Glutamatergic neuron (in vitro differentiated cells): ENCODE measurements at places on chromosomes 3 and 15.

DNA sequence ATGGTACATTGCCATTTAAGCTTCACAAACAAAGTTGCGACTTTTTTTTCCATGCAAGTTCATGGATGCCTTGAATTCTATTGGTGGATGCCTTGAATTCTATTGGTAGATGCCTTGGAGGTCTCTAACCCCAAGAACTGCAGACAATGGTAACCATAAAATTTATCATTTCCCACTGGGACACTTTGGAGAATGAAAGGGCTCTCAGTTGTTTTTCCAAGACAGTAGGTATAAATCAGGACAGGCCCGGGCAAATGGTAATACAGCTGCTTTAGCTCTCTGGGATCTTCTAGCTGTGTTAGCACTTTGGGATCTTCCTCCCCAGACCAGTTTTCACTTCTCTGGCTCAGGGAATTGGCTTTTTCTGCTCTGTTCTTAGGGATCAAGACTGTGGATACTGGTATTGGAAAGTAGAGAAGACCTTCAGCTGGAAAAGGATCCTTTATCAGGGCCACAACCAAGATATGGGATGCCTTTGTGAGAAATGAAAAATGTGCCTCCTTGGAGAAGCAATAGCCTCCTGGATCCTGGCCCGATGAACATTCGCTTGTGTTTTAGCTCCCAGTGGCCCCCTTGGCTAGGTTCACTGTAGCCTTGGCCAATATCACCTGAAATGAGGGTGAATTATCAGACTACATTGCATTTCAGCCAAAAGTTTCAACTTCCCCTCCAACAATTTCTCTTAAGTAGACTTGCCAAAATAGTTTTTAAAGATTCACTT lies 8.3 kb downstream of the LRRC3B start:
- DNase-seq: no peak

GRCh38 chr15:35769656-35770055 lies 223.7 kb upstream of the DPH6 start:
- no peak for DNase-seq

GRCh38 chr3:23865595-23866396 lies 51.0 kb downstream of the NKIRAS1 start:
- no peak for DNase-seq

DNA sequence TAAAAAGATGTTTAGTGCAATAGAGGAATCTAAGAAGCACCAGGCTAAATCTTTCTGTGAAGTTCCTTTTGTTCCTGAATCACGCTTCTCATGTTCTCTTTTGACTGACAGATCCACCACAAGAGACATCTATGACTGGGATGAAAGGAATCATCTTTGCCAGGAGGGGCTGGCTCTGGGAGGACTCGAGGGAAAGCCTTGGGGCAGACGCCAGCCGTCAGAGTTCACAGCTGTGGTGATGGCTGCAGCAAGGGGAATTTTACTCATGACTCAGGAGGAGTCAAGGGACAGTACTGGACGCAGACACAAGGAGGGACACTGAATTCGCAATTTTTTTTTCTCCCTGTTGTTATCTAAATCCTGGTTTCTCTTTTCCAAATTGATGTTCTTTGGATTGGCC lies 38.7 kb downstream of the C3orf38 start:
- DNase-seq: peak; percentile 68

GRCh38 chr3:144362126-144362525 lies 390.5 kb downstream of the DIPK2A start:
- DNase-seq: no peak

DNA sequence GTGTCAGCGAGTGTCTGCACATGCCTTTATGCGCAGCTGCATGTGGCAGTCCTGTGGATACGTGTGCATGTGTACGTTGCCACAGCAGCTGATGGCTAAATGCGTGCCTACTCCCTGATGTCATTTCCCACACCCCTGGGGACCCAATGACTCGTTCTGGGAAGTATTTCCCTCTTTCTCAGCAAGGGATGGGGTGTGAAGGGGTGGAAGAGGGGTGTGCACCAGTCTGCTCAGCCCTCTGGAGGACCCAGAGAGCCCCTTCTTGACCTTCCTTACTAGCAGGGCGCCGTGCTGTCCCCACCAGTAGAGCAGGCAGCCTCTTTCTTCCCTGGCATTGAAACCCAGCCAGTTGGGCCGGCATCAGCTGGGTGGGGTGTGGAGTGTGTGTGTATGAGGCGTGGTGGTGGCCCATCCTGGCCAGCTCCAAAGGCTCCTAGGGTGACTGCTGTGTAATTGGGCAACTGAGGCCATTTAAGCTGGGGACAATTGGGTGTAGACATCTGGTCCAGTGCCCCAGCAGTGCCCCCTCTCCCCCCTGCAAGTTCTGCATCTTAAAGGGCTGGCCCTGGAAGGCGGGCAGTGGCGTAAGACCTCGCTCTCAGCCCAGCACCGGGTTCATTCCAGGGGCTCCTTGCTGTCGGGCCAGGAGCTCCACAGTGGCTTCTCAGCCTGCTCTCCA lies 19.2 kb downstream of the SNX33 start:
- DNase-seq: peak; percentile 52

DNA sequence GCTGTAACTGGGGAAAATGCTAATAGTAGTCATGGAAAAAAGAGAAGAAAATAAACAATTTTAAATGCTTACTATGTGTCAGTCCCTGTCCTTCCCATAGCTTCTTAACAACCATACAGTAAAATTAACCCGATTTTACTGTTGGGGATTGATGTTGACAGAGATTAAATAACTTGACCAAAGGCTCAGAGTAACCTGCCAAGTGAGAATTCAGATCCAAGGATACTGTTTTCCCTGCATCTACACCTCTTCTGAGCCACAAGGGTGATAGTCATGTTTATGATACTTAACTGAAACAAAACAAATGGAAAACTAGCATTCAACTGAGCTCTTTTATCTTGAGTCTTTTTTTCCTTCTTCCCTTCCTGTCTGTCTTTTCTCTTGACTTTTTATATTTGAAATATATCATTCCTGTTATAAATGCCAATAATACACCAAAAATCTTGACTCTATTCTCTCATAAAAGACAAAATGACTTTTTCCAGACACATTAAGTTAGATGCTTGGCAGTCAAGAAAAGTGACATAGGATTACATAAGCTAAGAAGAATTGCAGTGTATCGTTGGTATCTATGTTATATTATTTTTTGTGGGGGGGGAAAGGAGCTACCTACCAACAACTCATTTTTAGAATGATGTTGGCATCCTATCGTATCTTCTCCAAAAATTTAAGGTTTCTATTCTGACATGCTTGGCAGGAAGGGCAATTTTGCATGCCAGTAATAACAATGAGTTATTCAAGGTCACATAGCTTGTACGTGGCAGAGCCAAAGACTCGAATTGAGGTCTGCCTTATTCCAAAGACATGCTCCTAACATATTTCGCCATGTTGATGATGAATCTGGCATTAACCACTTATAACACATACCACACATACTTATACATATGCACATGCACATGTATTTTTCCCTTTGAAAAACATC lies 306.6 kb upstream of the KCNH8 start:
- no peak for DNase-seq

DNA sequence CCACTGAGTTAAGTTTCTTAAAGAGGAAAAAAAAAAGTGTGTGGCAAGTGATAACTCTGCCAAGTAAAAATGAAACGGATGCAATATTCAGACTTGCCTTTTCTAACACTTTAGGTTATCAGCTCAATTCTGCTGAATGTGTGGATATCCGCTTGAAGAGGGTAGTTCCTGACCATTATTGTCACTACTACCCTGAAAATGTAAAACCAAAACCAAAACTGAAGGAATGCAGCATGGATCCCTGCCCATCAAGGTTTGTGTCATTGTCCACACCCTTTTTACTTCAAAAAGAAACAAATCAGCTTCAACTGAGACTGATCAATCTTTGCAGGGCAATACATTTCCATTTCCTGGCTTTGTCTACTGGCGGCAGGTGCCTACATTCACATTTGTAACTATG lies 236.1 kb downstream of the ADAMTSL3 start:
- DNase-seq: no peak

DNA sequence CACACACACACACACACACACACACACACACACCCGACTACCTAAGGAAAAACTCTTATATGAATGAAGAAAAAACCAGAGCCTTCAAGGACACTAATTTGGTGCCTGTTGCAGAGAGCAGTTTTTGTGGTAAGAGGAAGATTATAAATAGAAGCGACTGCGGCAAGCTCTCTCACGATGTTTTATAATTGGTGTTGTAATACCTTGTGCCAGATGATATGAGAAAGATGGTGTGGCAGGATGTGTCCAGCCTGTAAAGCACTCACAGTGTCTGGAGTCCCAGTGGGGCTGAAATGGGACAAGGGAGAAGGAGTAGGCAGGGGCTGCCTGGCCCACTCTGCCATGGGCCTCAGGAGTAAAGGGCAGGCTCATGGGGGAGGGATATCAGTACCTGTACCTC lies 839.9 kb downstream of the AGBL1 start:
- DNase-seq: no peak

DNA sequence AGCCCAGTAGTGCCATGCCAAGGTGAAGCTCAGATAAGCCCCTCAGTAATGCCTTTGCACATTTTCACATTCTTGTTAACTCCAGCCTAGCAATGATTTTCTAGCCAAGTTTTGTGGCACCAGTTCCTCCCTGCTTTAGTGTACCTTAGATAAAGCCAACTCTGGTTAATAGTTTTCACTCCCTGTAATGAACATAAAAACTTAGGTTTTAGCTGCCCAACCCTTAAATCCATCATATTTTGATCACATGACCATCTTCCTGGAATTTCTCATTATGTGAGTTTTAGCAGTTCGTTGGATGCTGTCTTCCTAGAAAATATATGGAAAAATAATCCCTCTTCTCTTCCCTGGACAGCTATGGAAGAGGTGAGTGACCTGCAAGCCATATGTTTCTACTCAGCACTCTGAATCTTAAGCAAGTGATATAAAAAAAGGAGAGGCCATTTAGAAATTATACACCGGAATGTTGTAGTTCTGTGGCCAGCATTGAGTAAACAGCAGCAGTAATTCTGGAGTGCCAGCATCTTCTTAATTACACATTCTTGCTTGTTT lies 62.2 kb upstream of the P2RY1 start:
- no peak for DNase-seq

GRCh38 chr3:155500194-155500818 lies 206.8 kb upstream of the STRIT1 start:
- no peak for DNase-seq

GRCh38 chr15:29805708-29806104 lies 16.6 kb downstream of the TJP1 start:
- no peak for DNase-seq

DNA sequence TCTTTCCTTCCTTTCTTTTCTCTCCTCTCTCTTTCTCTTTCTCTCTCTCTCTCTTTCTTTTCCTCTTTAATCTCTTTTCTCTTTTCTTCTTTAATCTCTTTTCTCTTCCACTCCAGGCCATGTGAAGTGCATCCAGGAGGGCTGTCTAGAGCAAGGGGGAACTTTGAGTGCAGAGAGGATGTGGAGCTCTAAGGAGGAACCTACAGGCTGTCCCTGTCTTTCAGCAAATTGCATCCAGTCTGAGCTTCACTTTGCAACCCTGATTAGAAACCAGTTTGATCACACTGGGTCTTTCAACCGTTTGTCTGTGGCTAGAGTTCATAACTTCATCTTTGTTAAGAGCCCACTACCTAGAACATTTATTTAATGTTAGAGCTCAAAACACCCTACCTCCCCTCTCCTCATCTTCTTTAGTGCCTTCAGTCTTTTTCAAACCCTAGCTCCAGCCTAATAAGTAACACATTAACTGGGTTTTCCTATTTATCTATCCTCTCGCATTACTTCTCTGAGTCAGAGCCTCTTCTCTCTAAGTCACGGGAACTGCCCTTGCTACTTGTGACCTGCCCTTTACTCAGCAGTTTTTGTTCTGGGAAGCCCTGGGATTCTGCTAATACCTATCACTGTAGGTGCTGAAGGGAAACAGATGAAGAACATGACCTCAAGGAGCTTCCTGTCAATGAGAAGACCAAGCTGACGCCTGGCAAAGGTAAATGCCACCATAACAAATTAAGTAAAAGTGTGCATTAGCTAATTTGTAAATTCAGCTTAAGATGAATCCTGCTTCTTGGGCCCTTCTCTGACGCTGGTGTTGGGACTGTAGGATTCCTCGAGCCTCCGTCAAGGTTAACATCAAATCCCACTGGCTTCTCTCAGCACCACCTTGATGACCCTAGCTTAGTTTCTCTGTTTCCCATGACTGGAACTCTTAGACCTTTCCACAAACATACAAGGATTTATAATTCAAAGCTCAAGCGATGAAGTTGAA lies at the start of gene GCNT3:
GCNT3 (plus strand) TSS at position 508 of the 985 bp plus-strand sequence. CDS start 6,456 bp downstream, outside the sequence.
- DNase-seq: no peak
